ENCODE measurements at places on chromosomes 4 and X.

DNA sequence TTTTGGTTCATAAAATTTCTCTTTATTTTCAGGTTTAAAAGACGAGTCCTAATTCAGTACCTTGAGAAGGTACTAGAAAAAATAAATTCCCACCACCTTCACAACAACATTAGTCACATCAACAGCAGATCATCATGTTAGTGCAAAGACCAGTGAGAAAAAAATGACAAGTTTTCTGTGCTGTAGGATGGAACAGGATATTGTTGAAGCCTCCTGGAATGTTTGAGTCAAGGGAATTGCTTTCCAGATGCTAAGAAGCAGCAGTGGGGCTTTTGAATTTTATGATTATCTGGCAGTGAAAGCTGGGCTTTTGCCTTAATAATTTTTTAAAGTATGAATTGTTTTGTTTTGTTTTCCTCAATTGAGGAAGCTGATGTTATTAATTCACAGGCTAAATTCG is 61.0 kb downstream of the INTS6L start:
- no peak for DNase-seq

GRCh38 chr4:2072971-2073807 is 14.1 kb downstream of the NAT8L start:
- DNase-seq = no peak

DNA sequence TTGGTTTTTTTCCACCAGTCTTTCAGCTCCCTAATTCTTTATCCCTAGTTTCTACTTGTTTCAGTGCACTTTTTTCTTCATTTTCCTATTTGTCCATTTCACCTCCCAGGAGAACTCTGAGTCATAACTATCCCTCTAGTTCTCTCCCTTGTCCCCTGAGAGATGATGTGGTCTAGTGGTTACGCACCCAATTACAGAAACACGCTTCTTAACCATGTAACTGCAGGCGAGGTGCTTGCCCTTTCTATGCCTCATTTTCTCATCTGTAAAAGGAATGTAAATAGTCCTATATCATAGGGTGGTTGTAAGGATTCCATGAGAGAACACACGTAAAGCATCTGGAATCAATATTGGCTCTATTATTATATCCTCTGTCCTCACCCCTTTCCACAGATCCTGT is 8.8 kb upstream of the GRPR start:
- DNase-seq = no peak

DNA sequence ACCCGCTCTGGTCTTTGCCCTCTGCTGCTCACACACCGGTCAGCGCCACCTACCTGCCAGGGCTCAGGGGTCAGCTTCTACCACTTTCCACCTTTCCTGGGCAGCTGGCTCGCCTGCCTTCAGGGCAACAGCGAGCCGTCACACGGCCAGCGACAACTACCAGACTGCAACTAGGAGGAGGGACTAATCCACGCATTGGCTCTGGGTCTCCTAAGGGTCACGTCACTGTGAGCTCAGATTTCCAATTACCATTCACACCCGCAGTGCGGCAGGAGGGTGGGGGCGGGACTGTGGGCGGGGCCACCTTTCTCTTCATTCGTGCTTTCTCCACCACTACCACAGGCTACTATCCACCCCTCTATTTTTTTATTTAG is at the start of gene BEX5:
Gene BEX5, minus strand, starts transcription at position 172 of the 374 bp plus-strand sequence. CDS start 1,712 bp downstream, outside the sequence.
- DNase-seq = peak; percentile 22

- DNase-seq = no peak
Observed at GRCh38 chrX:2389324-2389723, 111.5 kb downstream of the DHRSX start.

DNA sequence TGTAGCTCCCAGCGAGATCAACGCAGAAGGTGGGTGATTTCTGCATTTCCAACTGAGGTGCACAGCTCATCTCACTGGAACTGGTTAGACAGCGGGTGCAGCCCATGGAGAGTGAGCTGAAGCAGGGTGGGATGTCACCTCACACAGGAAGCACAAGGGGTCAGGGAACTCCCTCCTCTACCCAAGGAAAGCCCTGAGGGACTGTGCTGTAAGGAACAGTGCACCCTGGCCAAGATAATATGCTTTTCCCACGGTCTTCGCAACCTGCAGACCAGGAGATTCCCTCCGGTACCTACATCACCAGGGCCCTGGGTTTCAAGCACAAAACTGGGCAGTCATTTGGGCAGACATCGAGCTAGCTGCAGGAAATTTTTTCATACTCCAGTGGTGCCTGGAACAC is 216.4 kb upstream of the TET2 start:
- no peak for DNase-seq

DNA sequence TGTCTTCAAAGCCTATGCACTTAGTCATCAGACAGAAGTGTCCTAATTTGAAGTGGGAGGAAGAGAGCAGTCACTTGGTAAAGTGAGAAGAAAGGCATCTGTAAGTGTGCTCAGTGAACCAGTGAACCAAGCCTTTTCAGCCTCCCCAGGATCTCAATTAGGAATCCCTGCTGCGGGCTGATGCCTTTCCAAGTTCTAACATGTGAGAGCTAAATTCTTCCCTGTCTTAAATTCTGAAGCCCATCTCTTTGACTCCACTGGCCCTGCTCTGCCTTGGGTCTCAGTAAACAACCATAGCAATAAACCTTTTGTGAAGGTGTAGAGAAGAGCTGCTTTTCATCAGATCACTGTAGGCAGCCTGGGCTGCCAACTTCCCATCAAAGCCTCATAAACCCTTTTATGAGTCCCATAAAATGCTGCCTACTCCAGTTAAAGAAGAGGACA is 701.2 kb upstream of the LCORL start:
- DNase-seq = no peak

DNA sequence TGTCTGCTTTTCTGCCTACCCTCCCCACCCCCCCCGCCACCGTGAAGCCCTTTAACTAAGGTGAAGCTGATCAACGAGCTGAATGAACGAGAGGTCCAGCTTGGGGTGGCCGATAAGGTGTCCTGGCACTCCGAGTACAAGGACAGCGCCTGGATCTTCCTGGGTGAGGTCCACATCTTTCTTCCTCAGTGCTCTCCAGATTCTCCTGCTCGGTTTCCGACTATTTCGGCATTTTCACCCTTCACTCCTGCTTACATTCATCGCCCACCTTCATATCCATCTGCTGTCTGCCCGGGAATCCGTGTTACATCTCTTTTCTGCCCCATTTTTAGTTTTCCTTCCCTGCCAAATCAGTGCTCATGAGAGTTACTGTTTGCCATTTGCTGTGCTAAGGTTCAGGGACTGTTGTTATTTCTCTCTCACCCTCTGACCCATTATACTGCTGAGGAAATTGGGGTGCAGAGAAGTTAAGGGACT is 459 bp downstream of the RBMX2 start:
- DNase-seq = no peak

DNA sequence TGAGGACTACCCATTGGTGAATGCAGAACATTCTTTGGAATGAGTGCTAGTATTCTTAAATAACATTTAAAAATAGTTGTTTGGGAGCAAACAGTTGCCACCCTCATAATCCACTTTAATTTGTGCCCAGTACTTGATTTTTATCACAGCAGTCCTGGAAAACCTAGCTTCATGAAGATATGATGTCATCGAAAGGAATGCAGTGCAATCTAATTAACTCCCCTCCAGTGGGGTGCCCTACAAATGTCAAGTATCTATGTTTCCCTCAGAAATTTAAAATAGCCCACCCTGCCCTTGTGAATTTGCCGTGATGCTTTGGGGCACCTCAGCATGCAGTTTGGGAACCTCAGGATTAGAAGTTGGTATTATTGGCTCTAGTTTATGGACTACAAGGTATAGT is 5.4 kb downstream of the RAB9A start:
- DNase-seq = no peak

GRCh38 chrX:37976153-37976552 is 30.2 kb upstream of the SYTL5 start:
- no peak for DNase-seq

DNA sequence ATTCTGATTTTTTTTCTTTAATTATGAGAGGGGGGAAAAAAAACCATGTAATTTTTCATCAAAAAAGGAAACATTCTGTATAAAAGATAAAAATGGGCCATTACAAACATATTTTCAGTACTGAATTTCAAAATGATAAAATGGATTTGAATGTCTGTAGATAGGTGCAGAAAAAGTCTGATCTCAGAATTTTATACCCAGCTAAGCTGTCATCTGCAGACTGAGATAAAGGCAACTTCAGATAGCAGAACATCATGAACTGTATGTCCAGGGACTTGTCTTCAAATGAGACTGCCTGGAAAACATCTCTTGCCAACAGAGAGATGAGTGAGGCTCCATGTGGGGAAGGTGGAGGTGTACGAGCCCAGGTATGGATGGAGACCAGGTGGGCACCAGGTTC is 118.5 kb upstream of the PSAPL1 start:
- no peak for DNase-seq

- DNase-seq = no peak
Observed at GRCh38 chrX:51361251-51361650, 28.6 kb downstream of the NUDT10 start.

- DNase-seq = no peak
Observed at GRCh38 chr4:156635051-156635450, 336.5 kb downstream of the PDGFC start.

GRCh38 chr4:165874791-165875371 is 1.8 kb downstream of the TLL1 start:
- DNase-seq = no peak

GRCh38 chr4:145736241-145736831 is 56.4 kb downstream of the C4orf51 start:
- no peak for DNase-seq

DNA sequence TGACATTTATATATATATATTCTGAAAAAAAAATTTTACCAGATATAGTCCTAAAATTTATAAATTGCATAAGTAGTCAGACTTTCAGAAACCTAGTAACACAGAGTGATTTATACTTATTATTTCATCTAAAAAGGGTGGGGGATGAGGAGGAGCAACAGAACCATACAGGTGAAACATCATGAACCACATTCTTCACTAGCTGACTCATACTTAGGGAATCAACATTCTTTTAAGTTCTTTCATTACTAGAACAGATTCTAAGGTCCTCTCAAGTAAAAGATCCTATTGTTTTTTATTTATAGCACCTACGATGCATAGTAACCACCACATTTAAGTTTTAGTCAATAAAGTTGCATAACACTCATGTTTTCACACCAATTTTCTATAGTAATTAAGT is 166.1 kb downstream of the LRBA start:
- DNase-seq = no peak

DNA sequence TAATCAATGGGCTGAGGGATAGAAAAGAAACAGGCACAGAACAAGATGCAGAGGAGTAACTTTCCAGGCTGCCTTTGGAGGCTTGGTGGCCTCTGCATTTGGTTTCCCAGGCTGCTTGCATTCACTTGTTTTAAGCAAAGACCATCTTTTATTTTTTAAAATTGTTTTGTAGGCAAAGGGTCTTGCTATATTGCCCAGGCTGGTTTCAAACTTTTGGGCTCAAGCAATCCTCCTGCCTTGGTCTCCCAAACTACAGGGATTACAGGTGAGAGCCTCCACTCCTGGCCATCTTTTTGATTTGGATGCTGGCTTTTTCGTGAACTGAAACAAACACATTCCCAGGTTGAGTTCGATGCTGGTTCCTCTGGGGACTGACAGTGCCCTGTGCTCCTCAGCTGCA is 74.1 kb downstream of the SLC9A6 start:
- DNase-seq = no peak

- DNase-seq = no peak
Observed at GRCh38 chr4:114229706-114230105, 250.3 kb upstream of the ARSJ start.

- no peak for DNase-seq
Observed at GRCh38 chr4:121057466-121057922, 14.8 kb downstream of the NDNF start.

GRCh38 chr4:44544158-44544557 is 95.5 kb upstream of the KCTD8 start:
- DNase-seq = no peak

DNA sequence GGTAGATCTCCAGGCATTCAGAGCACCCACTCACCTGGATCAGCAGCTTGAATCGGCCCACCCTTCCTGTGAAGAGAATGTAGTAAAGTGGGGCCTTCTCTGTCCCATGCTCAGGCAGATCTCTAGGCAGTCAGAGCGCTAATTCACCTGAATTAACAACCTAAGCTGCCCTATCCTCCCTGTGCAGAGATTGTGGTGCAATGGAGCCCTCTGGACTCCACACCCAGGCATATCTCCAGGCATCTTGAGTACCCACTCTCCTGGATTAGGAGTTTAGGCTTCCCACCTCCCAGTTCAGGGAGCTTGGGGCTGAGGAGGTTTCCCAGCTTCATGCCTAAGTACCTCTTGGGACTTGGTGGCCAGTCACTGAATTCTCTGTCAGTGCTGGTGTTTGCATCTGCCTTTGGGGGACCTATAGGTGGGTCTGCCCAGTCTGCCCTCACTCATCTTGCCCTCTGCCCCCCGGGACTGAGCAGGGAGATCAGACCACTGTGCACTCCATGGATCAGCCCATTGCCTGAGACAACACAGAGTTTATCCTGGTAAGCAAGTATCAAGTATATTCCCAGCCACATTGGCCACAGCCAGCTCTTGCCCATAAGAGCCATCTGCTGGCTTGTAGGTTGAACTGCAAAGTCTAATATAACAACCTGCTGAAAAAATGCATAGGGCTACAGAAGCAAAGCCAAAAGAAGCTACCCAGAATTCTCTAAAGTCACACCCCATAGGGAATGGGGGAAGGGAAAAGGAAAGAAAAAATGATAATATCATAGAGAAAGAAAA is 372.9 kb downstream of the KLHL13 start:
- no peak for DNase-seq

GRCh38 chr4:185512516-185512915 is 22.8 kb downstream of the PDLIM3 start:
- no peak for DNase-seq

GRCh38 chrX:148698221-148698620 is 197.8 kb downstream of the AFF2 start:
- DNase-seq = no peak

DNA sequence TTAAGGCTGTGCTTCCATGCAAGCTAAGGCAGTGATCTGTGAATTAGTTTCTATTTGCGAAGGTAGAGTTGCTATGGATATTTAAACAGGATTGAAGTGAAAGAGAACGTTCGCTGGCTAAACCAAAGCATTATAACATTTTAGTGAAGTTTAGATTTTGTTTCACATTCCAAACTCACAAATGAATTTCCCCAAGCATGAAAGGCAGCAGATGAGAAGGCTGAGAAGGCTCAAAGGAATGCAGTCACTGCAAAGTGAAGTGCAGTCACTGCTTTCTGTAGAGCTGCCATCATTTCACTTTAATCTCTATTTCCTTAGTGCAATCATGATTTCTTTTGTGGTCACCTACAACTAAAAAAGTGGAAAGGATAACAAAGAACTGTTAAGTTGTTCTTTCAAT is 334.7 kb upstream of the NR3C2 start:
- DNase-seq = no peak

- DNase-seq = no peak
Observed at GRCh38 chr4:26482508-26483462, 7.5 kb downstream of the CCKAR start.

DNA sequence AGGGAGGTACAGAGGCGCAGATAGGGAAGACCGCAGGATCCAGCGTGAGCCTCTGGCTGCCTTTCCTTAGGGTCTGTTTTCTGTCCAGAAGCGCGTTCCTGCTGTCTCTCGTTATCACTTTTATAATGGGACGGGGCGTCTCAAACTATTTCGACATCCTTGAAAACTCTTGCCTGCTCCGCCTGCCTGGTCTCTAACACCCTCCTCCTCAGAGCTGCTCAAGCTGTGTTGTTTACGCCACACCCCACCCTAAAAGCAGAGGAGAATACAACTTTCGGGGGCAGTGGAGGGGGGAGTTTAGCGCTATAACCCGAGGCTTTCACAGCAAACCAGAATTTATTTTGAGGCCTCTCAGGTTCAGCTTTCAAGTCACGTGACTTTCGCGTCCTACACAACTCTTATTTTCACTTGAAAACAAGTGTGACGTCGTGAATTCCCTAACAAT is 646 bp upstream of the FAM3A start:
- DNase-seq = no peak

- DNase-seq = no peak
Observed at GRCh38 chr4:136383082-136383481, 1149.2 kb downstream of the PCDH18 start.
